Umbilical cord (tissue), 2 donors: ENCODE measurements at places on chromosomes 11 and 22.

- no peak for DNase-seq
These were observed 12.4 kb upstream of the SWAP70 start for GRCh38 chr11:9651481-9651880.

- DNase-seq: no peak
These were observed 46.2 kb downstream of the FLRT1 start for GRCh38 chr11:64081745-64082442.

DNA sequence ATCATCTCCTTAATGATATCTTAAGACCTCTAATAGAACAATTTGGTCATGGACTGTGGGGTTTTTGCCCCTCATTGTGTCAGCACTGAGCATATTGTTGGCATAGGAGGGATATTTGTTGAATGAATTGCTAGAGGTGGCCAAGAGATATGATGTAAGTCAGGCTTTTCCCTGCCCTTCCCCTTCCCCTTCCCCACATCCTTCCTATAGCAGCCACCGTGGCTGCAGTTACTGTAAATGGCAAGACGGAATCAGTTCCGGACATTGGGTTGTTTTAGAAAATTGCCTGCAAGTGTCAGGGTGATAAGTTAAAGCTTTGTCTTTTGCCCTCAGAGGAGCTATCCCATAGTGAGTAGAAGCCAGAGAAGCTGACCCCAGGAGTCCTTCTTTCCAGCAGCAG lies 23.0 kb downstream of the LIMK2 start:
- DNase-seq: peak; percentile 44

GRCh38 chr11:22130462-22131053 lies 62.3 kb upstream of the ANO5 start:
- DNase-seq: no peak

- peak; percentile 96 for DNase-seq
These were observed 55.3 kb upstream of the GCAT start for GRCh38 chr22:37752189-37753087.

DNA sequence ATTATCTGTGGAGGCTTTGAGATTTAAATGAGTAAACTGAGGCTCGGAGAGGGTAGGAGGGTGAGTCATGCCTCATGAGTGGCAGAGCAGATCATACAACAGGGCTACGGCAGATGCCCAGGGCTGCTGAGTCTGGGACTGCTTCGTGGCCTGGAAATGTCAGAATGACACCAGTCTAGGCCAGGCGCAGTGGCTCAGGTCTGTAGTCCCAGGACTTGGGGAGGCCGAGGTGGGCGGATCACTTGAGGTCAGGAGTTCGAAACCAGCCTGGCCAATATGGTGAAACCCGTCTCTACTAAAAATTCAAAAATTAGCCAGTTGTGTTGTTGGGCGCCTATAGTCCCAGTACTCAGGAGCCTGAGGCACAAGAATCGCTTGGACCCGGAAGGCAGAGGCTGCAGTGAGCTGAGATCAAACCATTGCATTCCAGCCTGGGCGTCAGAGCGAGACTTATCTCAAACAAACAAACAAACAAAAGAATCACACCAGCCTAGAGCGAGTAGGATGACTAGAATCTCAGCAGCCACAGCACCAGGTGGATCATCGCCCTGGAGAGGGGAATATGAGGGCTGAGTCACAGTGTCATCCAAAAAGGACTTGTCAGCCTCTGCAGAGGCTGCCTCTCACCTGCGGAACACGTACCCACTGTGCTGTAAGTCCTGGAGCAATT lies 48.6 kb upstream of the ADA2 start:
- DNase-seq: no peak

DNA sequence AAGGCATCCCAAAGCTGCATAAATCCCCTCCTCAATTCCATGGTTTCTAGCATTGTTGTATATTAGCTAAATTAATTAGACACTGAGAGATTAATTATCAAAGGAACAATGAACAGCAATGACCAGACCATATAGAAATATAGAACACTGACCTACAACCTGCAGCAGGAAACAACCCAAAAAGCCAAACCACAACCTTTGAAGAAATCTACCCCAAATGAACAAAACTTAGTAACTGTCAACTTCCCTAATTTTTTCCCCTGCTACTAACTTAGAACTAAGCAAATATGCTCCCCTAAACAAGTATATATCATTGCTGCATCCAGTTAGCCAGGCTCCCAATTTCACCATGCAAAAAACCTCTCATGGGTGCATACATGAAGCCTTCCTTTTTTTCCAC lies 268.0 kb upstream of the ANO3 start:
- no peak for DNase-seq

GRCh38 chr11:6523253-6523652 lies 26.2 kb downstream of the DNHD1 start:
- no peak for DNase-seq

DNA sequence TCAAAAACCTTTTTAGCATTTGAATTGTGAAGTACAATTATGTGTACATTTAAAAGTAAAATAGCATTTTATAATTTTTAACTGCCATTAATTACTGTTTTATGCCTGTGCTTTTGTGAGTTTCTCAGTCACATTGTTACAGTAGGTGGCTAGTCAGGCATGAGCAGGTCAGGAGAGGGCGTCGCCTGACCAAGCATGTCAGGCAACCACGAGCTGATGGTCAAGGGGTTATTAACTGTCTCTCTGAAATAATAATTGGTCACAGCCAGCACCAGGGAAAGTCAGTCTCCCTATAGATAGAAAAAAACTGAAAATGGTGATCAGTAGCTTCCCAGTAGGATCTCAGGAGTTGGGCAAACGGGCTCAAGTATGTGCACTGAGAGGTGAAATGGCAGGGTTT lies 19.4 kb upstream of the CCDC81 start:
- DNase-seq: no peak

- DNase-seq: peak; percentile 98
These were observed 5.2 kb upstream of the SMTN start for GRCh38 chr22:31075961-31076360.

DNA sequence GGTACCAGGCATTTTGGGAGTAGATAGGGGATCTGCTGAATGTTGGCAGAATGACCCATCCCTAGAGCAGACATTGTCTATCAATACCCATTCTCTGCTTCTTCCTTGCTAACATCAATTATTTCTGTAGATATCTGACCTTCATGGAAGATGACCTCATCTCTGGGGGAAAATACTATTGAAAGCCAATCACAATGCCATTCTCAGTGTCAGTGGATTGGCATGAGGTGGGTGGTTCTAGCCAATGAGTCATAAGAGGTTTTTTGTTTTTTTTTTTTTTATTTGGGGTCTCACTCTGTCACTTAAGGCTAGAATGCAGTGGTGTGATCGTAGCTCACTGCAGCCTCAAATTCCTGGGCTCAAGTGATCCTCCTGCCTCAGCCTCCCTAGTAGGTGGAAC lies 42.5 kb downstream of the SNX19 start:
- DNase-seq: no peak

DNA sequence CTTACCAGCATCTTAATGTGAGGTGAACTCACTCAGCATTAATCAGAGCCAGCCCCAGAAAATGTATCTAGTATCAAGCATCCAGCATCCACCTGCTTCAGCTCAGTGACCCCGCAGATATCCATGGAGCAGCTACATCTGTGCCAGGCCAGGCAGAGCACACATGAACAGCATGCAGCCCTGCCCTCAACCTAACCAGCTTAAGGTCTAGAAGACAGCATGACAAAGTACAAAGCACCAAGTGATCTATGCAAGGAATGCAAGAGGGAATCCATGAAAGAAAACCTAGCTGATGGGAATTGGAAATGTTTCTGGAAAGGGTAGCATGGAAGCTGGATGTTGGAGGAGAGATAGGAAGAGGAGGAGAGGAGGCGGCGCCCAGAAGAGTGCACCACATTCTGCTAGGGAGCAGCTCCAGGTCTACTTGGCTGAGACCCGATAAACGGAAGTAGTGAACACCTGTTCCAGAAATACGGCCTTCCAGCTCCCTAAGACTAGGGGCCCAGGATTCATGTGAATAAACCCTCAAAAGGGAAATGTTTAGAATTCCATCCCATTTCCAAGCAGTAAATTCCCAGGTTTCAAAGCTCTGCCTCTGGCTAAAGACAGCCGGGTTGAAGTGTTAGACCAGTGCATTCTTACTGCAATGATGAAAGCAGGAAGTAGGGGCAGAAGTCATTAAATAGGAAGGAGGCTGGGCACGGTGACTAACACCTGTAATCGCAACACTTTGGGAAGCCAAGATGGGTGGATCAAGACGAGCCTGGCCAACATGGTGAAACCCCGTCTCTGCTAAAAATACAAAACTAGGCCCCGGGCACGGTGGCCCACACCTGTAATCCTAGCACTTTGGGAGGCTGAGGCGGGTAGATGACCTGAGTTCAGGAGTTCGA lies 23.5 kb upstream of the L3MBTL2 start:
- DNase-seq: no peak

- no peak for DNase-seq
These were observed 22.9 kb downstream of the TUB start for GRCh38 chr11:8103909-8104308.

- DNase-seq: peak; percentile 88
These were observed 183.9 kb upstream of the NCAM1 start for GRCh38 chr11:112777283-112777751.

GRCh38 chr22:49788504-49788903 lies 39.2 kb downstream of the BRD1 start:
- DNase-seq: no peak

GRCh38 chr11:67279589-67280340 lies 9.3 kb upstream of the ANKRD13D start:
- DNase-seq: no peak

DNA sequence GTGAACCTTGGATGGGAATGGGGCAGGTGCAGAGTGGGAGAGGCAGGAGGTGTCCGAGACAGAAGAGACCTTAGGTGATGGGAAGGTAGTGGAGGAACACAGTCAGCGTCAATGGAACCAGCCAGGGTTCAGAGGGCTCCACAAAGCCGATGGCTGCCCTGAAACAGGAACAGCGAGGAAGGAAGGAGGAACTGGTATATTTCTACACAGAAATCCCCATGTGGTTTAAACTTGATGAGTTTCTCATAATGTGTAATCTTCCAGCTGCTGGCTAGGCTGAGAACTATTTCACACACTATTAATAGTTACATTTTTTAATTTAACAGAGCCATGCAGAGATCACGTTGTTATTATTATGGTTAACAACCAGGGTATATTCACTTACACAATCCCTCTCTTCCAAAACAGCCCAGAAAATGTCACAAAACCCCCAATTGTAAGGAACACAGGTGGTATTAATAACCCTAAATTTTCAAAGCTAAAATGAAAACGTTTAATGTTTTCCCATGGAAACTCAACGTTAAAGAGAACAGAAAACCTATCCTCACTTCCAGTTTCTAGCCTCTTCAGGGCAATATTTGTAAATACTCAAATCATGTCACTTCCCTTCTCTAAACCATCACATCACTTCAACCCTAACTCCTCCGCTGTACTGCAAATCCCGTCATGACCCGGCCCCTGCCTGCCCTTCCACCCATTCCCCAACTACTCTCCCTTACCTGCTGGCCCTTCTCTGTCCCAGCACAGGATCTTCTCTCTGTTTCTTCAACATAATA lies 74.5 kb upstream of the ARFGAP3 start:
- DNase-seq: no peak

- no peak for DNase-seq
These were observed 29.5 kb upstream of the FCHSD2 start for GRCh38 chr11:73171436-73172161.

DNA sequence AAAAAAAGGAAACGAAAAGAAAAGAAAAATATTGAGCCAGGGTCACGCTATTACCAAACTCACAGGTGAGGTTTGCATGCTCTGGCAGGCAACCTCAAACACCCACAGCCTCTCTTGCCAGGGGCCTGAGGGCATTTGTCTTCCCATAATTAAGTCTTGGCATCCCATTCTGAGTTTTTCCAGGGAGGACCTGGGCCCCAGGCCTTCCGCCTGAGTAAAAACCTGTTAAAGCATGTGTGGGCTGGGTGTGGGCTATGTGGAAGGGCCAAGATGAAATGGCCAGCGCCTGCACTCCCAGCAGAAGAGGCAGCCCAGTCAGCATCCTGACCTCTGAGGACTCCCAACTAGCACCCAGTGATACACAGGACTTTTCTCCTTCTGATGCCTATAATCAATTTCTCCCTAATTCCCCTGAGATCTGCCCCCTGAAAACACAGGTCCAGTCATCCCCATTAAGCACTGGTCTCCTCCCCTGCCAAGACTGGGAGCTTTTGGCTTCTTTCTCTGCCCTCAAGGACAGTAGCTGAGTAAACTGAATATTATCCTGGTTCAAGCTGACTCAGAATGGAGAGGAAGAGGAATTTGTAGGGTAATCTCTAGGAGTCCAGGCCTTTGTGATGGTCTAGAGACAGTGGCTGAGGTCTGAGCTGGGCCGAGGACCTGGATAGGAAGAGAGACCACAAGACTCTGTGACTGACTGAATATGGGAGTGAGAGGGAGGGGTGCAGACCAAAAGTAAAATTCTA lies 35.6 kb upstream of the ACER3 start:
- DNase-seq: peak; percentile 35

- DNase-seq: no peak
These were observed 10.5 kb downstream of the MIF start for GRCh38 chr22:23904573-23905254.
